ENCODE measurements at places on chromosomes 7 and 10.

DNA sequence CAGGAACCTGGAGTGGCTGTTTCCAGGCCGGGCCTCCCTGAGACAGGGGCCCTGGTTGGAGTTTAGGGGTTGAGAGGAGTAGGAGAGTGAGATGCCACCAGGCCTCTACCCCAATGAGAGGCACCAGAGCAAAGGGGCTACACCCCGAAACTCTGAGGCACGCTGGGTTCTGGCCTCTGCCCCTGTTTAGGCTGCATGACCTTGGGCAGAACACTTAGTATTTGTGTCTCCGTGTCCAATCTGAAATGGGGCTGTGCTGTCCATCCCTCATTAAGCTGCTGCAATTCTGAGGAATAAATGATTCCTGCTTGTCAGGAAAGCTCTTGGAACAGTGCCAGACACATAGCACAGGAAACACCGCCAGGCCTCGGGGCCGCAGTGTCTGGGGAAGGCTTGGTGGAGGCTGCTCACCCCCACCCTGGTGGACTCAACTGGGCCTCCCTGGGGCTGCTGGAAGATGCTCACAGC is 40.5 kb upstream of the SAMD8 start:
- DNase-seq: peak; percentile 54

DNA sequence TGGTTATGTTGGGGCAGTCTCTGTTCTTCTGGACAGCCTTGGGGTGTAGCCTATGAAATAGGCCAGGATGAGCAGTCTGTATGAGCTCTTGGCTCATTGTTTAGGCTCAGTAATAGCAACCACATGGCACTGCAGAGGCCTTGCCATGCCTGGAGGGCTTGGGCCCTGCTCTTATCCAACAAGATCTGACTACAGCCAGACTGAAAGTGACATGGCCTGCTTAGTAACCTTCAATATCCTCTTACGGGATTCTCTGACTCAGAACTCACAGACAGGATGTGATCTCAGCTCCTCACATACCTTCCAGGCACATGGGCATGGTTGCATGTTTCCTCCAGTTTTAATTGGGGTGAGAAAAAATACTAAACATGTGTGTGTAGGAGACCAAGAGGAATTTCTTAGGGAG is 289.3 kb downstream of the PTEN start:
- DNase-seq: peak; percentile 20

- no peak for DNase-seq
Observed at GRCh38 chr10:97738616-97739015, 1.7 kb downstream of the ZFYVE27 start.

GRCh38 chr10:104199567-104199966 is 32.6 kb downstream of the CFAP43 start:
- no peak for DNase-seq

GRCh38 chr10:125012851-125013528 is 71.1 kb downstream of the ZRANB1 start:
- no peak for DNase-seq

GRCh38 chr7:107981466-107981865 is 21.5 kb downstream of the LAMB1 start:
- no peak for DNase-seq

GRCh38 chr10:27643301-27643700 is 102.3 kb downstream of the MKX start:
- no peak for DNase-seq

- no peak for DNase-seq
Observed at GRCh38 chr10:122663516-122664130, 36.0 kb downstream of the C10orf120 start.

- DNase-seq: peak; percentile 43
Observed at GRCh38 chr10:12902135-12902572, 99.4 kb downstream of the CCDC3 start.

DNA sequence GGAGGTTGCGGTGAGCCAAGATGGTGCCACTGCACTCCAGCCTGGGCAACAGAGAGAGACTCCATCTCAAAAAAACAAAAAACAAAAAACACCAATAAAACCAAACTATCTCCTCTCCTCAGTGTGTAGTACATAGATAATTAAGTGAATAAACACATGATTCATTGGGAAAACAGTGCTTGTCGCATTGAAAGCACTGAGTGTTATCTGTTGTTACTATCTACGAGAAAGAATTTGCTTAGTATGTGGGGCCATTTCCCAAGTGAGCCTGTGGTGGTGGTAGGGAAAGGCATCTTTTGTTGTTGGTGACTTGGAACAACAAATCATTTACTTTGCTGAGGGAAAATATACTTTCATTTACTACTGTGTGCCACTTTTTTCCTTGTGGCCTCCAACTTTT is 42.6 kb downstream of the RSBN1L start:
- DNase-seq: no peak

Measured in muscle of back (tissue), 13 donors.